Bladder microvascular endothelial cell (primary cell): ENCODE measurements at places on chromosomes 13 and 19. TPM values are rescaled to one million over a fixed set of nuclear protein-coding genes. Genes with fewer than 3 reads are reported as not detected.

Gene BTBD2
- 30.8 and 82.8 TPM in 2 replicates for total RNA-seq

Gene PINLYP
- total RNA-seq: 0.16 and 2.8 TPM in 2 replicates

Gene JOSD2
- total RNA-seq: 14.7 and 16.7 TPM in 2 replicates

Gene LILRB2
- total RNA-seq: not detected in 2 replicates

Gene TUBA3C
- not detected in 2 replicates for total RNA-seq

Gene ARHGAP33
- total RNA-seq: 2.1 and 4.0 TPM in 2 replicates

Gene GRIK5
- 0.06 TPM in 1 of 2 replicates, not detected in the other for total RNA-seq

Gene JSRP1
- not detected in 2 replicates for total RNA-seq
